B cell (primary cell): ENCODE measurements at places on chromosomes 4 and X. TPM values are rescaled to one million over a fixed set of nuclear protein-coding genes. Genes with fewer than 3 reads are reported as not detected.

- H3K4me3 ChIP-seq = no peak overlapping the region
- no peak for DNase-seq
- H3K4me1 ChIP-seq = no peaks in the 10 kb centered on the region
- no peaks in the 10 kb centered on the region for H3K27me3 ChIP-seq
Measured at GRCh38 chr4:174434455-174434854, 87.8 kb downstream of the HPGD start.

DNA sequence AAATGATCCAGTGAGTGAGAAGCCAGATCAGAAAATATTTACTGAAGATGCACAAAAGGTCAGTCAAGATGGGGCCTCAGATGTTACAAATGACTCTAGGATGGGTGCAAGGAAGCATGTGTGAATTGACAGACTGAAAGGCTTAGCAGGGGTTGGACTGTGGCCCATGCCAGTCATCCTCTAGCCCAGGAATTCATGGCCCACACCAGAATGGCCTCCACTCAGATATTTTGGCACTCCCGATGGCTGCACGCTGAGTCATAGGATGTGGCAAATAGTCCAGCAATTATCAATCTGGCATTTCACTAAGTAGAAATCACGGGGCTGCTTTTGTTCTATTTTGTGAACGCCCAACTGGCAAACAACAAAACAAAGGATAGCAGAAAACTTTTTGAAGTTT is 406.5 kb downstream of the IQCM start:
- no peaks in the 10 kb centered on the region for H3K27me3 ChIP-seq
- H3K4me3 ChIP-seq = no peak overlapping the region
- no peaks in the 10 kb centered on the region for H3K36me3 ChIP-seq
- no peak overlapping the region for H3K27ac ChIP-seq
- no peaks in the 10 kb centered on the region for H3K4me1 ChIP-seq
- DNase-seq = no peak

The ZNF185 gene
- 2.3 and 2.7 TPM in 2 replicates for polyA plus RNA-seq

The CDS1 gene
- 0.03 and 0.04 TPM in 2 replicates for polyA plus RNA-seq

GRCh38 chr4:160505724-160506123 is 1402.8 kb downstream of the RAPGEF2 start:
- H3K27me3 ChIP-seq = no peaks in the 10 kb centered on the region
- DNase-seq = no peak

The FAM9B gene
- polyA plus RNA-seq = not detected in 2 replicates

The CNKSR2 gene
- 11.5 and 19.1 TPM in 2 replicates for polyA plus RNA-seq

DNA sequence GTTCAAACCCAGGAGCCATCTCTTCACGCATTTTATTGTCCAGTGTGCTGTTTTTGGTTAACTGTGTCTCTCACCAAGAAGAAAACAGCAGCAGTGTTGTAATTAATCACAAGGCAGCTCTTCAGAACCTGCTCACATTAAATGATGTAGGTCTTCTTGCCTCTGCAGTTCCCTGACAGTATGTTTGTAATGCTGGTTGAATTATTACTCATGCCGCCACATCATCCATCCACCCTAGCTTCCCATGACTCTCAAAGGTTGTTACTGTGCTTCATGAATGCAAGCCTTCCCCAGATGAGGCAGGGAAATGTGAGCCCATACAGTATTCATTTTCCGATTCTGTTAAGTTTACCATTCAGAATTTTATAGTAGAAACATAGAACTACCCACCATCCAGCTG is 17.4 kb downstream of the TLR10 start:
- H3K27ac ChIP-seq = no peak overlapping the region
- peaks cover 79% of the 10 kb centered on the region for H3K4me1 ChIP-seq
- no peak overlapping the region for H3K4me3 ChIP-seq
- DNase-seq = no peak
- H3K36me3 ChIP-seq = peaks cover 3% of the 10 kb centered on the region

The BEND4 gene
- polyA plus RNA-seq = 4.3 and 7.2 TPM in 2 replicates

GRCh38 chrX:118164138-118164537 is 47.5 kb upstream of the KLHL13 start:
- H3K27me3 ChIP-seq = no peaks in the 10 kb centered on the region
- H3K4me3 ChIP-seq = no peak overlapping the region
- no peaks in the 10 kb centered on the region for H3K4me1 ChIP-seq
- H3K36me3 ChIP-seq = no peaks in the 10 kb centered on the region
- no peak overlapping the region for H3K27ac ChIP-seq
- no peak for DNase-seq

- H3K27ac ChIP-seq = no peak overlapping the region
- H3K27me3 ChIP-seq = no peaks in the 10 kb centered on the region
- no peak overlapping the region for H3K4me3 ChIP-seq
- no peak for DNase-seq
- peaks cover 30% of the 10 kb centered on the region for H3K4me1 ChIP-seq
Measured at GRCh38 chr4:85784348-85784747, 309.4 kb downstream of the ARHGAP24 start.

DNA sequence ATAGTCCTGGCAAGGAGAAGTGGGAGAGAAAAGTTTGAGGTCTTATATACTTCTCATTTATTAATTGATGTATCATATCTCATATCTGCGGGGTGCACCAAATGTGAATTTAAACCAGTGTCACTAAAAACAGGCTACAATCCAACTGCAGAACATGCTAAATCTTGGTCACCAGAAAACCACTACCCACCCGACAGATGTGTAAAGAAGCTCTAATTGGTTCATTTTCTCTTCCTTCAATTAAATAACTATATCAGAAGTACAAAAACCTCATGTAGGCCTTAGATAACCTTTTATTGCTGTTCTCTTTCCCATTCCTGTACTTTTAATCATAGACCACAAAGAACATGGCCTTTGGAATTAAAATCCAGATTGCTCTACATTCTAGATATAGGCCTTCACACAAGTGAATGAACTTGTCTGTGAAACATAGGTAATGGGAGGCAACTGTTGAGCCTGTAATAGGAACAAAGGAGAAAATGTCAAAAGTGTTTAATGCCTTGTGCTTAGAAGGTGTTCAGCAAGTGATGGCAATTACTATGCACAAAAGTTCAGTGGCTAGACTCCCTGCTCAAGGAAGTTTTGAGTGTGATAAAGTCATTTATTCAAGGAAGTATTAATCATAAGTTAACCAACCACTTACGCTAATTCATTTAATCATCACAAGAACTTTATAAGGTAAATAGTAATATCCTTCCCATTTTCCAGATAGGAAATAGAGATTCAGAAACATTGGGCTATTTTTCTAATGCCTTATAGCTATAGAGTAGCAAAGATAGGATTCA is 425.6 kb downstream of the INPP4B start:
- no peak overlapping the region for H3K4me3 ChIP-seq
- H3K27me3 ChIP-seq = no peaks in the 10 kb centered on the region
- no peak overlapping the region for H3K27ac ChIP-seq

DNA sequence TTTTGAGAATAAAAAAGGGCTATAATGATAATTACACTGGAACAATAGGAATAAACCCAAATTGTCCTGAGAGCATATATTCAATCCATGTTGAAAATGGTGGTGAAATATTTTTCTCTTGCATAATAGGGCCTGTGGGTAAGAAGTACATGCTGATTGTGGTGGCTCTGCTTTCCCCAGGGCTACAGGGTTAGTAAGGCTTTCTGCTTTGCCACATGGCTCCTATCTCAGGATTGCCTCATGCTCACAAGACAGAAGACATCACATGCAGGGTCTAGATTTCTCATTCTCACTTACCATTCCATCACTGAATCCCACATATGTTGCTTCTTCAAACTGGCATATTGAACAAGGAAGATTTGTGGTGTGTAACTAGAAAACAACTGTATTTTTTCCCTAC is 12.4 kb upstream of the VEGFC start:
- DNase-seq = no peak
- no peak overlapping the region for H3K4me3 ChIP-seq
- no peak overlapping the region for H3K27ac ChIP-seq
- H3K27me3 ChIP-seq = no peaks in the 10 kb centered on the region
- no peaks in the 10 kb centered on the region for H3K36me3 ChIP-seq
- H3K4me1 ChIP-seq = no peaks in the 10 kb centered on the region

- no peak overlapping the region for H3K27ac ChIP-seq
- no peaks in the 10 kb centered on the region for H3K27me3 ChIP-seq
Measured at GRCh38 chrX:95055991-95056390, 1382.0 kb downstream of the FAM133A start.

The NELFA gene
- polyA plus RNA-seq = 39.6 and 42.8 TPM in 2 replicates

The BBS12 gene
- polyA plus RNA-seq = 0.25 and 0.27 TPM in 2 replicates

The CT45A7 gene
- polyA plus RNA-seq = not detected in 2 replicates

DNA sequence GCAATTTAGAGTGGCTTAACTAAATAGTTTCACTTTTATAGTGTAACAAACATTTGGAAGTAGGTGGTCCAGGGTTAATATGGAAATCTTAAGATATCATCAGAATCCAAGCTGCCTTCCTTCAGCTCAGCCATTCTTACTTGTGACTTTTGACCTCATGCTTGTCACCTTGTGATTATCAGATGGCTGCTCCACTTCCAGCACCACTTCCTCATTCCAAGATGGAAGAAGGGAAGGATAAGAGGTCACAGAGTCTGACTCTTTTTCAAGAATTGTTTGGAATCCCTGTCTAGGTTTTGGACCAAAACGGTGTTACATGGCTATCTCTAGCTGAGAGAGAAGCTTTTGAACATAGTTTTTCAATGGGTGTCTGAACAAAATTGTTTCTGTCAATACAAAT is 39.9 kb downstream of the MTTP start:
- H3K27ac ChIP-seq = no peak overlapping the region
- H3K27me3 ChIP-seq = no peaks in the 10 kb centered on the region
- no peak for DNase-seq
- H3K36me3 ChIP-seq = no peaks in the 10 kb centered on the region
- H3K4me1 ChIP-seq = no peaks in the 10 kb centered on the region

The AREG gene
- polyA plus RNA-seq = 47.1 and 71.0 TPM in 2 replicates

The KLHL8 gene
- 2.3 and 4.3 TPM in 2 replicates for polyA plus RNA-seq

DNA sequence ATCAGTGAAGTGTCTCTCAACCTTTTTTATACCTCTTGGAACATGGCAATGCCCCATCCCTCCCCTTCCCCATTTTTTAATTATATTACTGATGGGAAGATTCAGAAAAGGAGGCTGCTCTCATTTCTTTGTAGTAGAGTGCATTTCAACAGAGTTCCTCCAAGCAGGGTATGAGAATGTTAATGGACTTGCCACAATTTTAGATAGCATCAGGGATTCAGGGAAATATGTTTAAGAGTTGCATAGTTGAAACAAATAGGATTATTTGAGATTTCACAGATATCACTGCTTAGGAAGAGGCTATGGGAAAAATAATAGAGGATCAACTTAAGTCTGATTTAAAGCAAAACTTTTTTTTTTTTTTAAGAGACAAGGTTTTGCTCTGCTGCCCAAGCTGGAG is 46.2 kb downstream of the DIPK2B start:
- no peaks in the 10 kb centered on the region for H3K36me3 ChIP-seq
- H3K4me3 ChIP-seq = no peak overlapping the region

DNA sequence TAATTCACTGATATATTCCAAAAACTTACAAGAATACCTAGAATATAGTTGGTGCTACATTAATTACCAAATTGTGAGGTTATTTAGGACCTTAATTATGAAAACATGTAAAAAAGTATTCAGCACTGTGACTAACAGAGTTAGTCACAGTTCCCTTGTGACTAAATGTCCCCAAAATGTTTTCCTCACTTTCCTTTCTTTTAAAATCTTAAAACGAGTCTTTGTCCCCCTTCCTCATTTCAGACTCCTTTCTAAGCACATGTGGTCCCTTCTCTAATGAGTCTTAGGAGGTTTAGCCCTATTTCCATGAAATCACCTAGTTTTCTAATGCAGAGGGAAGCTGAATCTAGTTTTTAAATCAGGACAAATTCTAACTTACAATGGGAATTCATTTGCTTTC is 175.0 kb downstream of the PPP3CA start:
- H3K4me1 ChIP-seq = peaks cover 18% of the 10 kb centered on the region
- no peak for DNase-seq
- no peak overlapping the region for H3K27ac ChIP-seq
- H3K27me3 ChIP-seq = no peaks in the 10 kb centered on the region
- no peak overlapping the region for H3K4me3 ChIP-seq

The USP51 gene
- 0.91 and 1.6 TPM in 2 replicates for polyA plus RNA-seq

GRCh38 chrX:20116087-20116576 is 575 bp downstream of the MAP7D2 start:
- no peak overlapping the region for H3K27ac ChIP-seq
- peaks cover 6% of the 10 kb centered on the region for H3K4me1 ChIP-seq
- no peak for DNase-seq

GRCh38 chr4:10173037-10173753 is 56.6 kb upstream of the WDR1 start:
- H3K36me3 ChIP-seq = no peaks in the 10 kb centered on the region
- H3K27me3 ChIP-seq = no peaks in the 10 kb centered on the region
- no peaks in the 10 kb centered on the region for H3K4me1 ChIP-seq

The FHL1 gene
- 5.2 and 6.7 TPM in 2 replicates for polyA plus RNA-seq
